ENCODE measurements at places on chromosomes 7 and 10.

DNA sequence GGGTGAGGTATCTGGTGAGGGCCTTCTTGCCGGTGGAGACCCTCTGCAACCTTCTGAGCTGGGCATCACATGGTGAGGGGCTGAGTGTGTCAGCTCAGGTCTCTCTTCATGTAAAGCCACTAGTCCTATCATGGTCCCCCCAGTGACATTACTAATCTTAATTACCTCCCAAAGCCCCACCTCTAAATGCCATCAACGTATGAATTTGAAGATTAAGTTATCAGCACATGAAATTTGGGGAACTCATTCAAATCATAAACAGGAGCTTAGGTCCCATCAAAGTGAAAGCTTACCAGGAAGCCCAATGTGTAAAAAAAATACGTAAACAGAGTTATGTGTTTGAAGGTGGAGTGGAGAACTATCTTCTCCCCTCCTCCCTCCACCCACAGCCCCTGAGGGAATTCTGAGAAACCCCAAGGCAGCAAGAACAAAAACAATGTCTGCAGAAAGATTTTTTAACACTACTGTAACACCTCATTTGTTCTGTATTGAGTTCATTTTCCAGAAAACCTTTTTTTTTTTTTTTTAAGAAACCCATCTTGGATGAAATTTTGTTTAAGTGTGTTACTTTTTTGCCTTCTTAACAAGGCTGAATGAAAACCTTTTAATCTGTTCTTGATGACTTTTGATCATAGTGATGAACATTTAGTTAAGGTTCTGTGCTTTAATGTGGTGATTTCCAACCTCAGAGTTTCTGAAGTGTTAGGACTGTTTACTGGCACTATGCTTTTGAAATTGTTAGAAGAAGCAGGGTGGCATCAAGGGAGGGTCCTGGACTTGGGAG is 19.1 kb upstream of the PCGF5 start:
- no peak overlapping the region for H3K27ac ChIP-seq
- DNase-seq: no peak
- no peaks in the 10 kb centered on the region for H3K27me3 ChIP-seq
- no peaks in the 10 kb centered on the region for H3K4me1 ChIP-seq
- no peak overlapping the region for H3K4me3 ChIP-seq
- H3K36me3 ChIP-seq: no peaks in the 10 kb centered on the region

DNA sequence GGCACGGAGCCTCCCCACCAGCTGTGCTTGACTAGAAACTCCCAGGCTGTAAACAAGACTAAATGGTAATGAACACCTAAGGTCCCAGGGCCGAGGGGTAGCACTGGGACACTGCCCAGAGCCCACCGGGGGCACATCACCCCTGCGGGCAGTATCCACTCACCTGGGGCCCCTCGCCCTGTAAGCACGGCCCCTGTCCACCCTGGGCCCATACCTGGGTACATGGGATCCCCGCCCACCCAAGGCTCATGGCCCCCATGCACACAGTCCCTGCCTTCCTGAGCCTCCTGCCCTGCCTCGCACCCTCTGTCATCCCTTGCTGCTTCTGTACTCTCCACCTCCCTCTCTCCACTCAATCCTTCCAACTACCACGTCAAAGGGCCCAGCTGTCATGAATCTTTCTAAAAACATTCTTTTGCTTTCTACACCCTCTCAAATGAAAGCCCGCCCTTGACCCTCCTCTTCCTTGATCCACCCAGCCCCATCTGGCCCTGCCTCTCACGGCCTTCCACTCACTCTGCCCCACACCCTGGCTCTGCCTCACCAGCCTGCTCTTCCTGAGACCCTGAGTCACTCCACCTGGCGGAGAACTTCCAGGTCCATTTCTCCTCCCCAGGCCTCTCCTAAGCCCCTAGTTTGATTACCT is 173.1 kb downstream of the PARD3 start:
- peaks cover 2% of the 10 kb centered on the region for H3K27me3 ChIP-seq
- DNase-seq: no peak
- no peak overlapping the region for H3K27ac ChIP-seq

DNA sequence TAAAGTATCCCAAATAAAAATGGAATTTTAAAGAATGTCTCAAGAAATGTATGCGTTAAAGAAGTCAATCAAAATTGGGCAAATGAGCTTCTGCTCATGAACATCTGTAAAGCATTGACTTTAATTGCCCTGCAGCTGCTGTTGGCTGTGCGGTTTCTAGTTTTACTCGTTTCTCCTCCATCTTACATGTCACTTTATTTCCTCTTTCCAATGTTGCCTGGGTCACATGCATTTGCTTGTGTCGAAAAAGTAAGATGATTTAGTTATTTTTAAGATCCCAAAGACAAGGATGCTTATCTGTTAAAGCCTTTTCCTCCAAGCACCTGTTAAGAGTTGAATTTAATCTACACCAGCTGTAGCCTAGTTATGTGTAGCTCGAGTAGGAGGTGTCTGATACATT is 310.4 kb downstream of the EXOC4 start:
- no peak overlapping the region for H3K4me3 ChIP-seq
- no peak overlapping the region for H3K27ac ChIP-seq
- H3K27me3 ChIP-seq: peaks cover 2% of the 10 kb centered on the region
- H3K36me3 ChIP-seq: no peaks in the 10 kb centered on the region

DNA sequence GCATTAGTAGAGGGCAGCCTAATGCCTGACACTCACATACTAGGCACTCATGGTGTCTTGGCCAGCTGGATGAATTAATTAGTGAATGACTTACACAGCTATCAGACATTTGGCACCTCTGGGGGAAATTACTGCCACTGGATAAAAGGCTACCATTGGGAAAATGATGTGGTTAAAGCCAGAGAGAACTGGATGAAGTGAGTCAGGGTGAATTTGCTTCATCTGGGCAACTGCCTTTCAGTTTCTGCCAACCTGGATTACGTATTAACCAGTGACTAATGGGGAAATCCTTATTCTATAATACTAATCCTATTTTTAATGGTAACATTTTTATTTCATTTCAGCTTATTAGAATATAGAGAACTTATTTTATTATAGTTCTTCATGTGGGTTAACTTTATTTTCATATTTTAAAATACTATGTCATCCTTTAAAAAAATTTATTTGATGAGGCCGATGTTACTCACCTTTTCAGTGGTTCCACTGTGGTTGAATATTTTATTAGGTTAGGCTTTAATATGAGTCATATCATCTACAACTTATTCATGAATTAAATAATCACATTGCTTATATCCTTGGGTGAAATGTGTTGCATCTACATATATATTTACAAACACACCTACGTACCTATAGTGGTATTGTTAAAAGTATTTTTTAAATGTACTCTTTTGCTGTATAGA is 85.6 kb upstream of the CAPZA2 start:
- DNase-seq: no peak
- peaks cover 4% of the 10 kb centered on the region for H3K36me3 ChIP-seq
- H3K27ac ChIP-seq: no peak overlapping the region
- no peak overlapping the region for H3K4me3 ChIP-seq

DNA sequence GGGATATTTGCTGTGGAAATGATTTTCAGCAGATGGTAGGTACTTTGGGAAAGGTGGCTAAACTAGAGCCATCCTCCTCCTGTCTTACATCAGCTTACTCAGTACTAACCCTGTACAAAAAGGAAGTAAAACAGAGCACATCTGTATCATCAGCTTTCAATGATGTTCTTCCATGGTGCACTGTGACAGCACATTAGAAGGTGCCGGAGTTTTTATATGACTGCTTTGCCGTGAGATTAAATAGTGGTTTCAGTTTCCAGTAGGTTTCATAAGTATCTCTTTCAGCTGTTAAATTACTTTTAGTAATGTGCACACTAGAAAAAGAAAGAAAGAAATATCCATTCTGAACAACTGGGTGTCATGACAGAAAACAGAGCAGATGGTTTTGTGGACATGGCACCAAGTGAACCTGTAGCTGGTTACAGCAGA is 86.5 kb downstream of the ARID5B start:
- H3K27ac ChIP-seq: no peak overlapping the region
- H3K36me3 ChIP-seq: no peaks in the 10 kb centered on the region
- H3K4me1 ChIP-seq: no peaks in the 10 kb centered on the region
- H3K4me3 ChIP-seq: no peak overlapping the region
- no peaks in the 10 kb centered on the region for H3K27me3 ChIP-seq

DNA sequence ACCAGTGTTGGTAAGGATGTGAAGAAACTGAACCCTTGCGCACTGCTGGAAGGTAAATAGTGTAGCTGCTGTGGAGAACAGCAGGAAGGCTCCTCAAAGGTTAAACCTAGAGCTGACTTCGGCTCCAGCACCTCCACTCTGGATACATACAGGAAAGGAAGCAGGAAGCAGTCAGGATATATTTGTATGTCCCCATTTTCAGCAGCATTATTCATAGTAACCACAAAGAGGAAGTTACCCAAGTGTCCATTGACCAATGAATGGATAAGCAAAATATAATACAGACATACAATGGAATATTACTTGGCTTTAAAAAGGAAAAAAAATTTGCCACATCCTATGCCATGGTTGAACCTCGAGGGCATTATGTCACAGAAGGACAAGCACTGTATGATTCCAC is 15.0 kb downstream of the RET start:
- peaks cover 20% of the 10 kb centered on the region for H3K27me3 ChIP-seq
- H3K4me3 ChIP-seq: no peak overlapping the region
- H3K36me3 ChIP-seq: peaks cover 12% of the 10 kb centered on the region
- peaks cover 15% of the 10 kb centered on the region for H3K4me1 ChIP-seq
- DNase-seq: no peak

DNA sequence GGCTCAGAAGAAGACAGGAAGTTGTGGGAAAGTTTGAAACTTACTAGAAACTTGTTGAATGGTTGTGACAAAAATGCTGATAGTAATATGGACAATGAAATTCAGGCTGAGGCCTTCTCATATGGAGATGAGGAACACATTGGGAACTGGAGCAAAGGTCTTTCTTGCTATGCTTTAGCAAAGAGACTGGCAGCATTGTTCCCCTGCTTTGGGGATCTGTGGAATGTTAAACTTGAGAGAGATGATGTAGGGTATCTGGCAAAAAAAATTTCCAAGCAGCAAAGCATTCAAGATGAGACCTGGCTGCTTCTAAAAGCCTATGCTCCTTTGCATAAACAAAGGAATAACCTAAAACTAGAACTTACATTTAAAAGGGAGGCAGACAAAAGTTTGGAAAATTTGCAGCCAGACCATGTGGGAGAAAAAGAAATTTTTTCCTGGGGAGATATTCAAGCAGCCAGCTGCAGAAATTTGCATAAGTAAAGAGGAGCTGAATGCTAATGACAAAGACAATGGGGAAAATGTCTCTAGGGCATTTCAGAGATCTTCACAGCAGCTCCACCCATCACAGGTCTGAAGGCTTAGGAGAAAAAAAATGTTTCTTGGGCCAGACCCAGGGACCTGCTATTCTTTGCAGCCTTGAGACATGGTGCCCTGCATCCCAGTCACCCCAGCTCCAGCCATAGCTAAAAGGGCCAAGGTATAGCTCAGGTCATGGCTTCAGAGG is 16.5 kb upstream of the KCND2 start:
- DNase-seq: no peak
- peaks cover 6% of the 10 kb centered on the region for H3K36me3 ChIP-seq
- no peak overlapping the region for H3K27ac ChIP-seq
- H3K27me3 ChIP-seq: peaks cover 2% of the 10 kb centered on the region
- H3K4me1 ChIP-seq: no peaks in the 10 kb centered on the region
- H3K4me3 ChIP-seq: no peak overlapping the region

DNA sequence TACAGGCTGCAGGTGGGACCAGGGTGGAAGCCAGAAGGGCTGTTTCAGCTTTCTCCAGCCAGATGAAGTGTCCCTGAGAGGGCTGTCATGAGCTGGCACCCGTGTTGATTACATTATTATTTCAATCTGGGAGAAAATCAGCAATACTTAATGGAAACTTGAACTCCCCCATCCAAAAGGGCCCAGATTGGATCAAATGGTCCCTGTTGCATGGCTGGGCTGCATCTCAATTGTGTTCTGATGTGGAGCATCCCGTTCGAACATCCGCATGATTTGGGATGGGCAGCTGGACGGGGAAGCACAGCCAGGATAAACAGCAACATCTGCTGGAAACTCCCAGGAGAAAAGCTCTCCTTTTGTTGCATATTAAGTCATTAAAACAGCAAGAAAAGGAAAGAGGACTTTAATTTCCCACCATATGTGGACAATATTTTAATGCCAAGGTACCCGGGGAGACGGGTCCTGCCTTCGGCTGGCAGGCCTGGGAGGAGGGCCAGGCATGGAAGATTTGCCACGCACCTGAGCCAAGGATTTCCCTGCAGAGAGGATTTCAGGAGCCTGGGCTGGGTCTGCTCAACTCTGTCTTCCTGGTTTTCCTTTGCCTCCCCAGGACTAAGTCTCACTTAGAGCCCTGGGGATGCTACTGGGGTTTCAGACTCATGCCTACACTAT is 52.4 kb downstream of the NPTX2 start:
- peak overlapping the region; percentile 66 for H3K27ac ChIP-seq
- peaks cover 13% of the 10 kb centered on the region for H3K4me1 ChIP-seq
- no peak for DNase-seq
- peaks cover 13% of the 10 kb centered on the region for H3K27me3 ChIP-seq
- H3K4me3 ChIP-seq: no peak overlapping the region
- peaks cover 5% of the 10 kb centered on the region for H3K36me3 ChIP-seq

DNA sequence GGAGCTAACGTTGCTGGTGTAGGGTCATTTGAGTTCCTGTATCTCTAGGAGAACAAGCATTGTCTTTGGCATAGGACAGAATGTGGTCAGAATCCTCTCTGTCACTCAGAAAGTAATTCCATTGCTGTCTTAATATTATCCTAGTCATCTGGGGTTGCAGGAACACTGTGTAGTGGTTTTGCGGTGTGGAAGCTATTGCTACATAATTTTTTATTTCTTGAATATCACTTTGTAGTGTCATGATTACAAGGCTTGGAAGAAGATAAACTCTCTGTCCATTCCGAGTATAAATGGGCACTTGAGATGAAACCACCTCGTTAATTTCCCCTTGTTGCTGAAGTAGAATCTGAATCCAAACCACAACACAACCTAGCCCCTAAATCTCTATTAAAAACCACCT is 919.2 kb downstream of the LRMDA start:
- H3K4me3 ChIP-seq: no peak overlapping the region
- no peaks in the 10 kb centered on the region for H3K27me3 ChIP-seq
- H3K36me3 ChIP-seq: no peaks in the 10 kb centered on the region
- no peak for DNase-seq

DNA sequence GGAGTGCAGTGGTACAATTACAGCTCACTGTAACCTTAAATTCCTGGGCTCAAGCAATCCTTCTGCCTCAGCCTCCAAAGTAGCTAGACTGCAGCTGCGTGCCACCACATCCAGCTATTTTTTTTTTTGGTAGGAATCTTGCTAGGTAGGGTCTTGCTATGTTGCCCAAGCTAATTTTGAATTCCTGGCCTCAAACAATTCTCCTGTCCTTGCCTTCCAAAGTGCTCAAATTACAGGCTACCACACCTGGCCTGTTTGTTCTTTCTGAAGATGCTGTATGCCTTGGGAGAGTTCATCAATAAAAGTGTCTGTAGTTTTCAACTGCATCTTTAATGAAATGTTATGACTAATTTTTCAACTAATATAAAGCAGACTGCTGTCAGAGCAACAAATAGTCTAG is 452 bp downstream of the SAMD9 start:
- peaks cover 3% of the 10 kb centered on the region for H3K4me1 ChIP-seq
- no peak overlapping the region for H3K4me3 ChIP-seq
- no peak for DNase-seq
- H3K36me3 ChIP-seq: peaks cover 10% of the 10 kb centered on the region
- peaks cover 4% of the 10 kb centered on the region for H3K27me3 ChIP-seq

Data from glutamatergic neuron (in vitro differentiated cells).